ENCODE measurements at places on chromosomes 4 and X. TPM values are rescaled to one million over a fixed set of nuclear protein-coding genes. Genes with fewer than 3 reads are reported as not detected.

DUSP9 gene
- polyA plus RNA-seq, result not detected

MAGEA11 gene
- not detected for polyA plus RNA-seq

SMIM31 gene
- not detected for polyA plus RNA-seq

PTPN13 gene
- not detected for polyA plus RNA-seq

TRMT44 gene
- 18.0 TPM for polyA plus RNA-seq

PPARGC1A gene
- not detected for polyA plus RNA-seq

CTSO gene
- polyA plus RNA-seq, result 32.6 TPM

ALB gene
- polyA plus RNA-seq, result not detected

BLOC1S4 gene
- polyA plus RNA-seq, result 55.9 TPM

PAGE1 gene
- not detected for polyA plus RNA-seq

C4orf50 gene
- polyA plus RNA-seq, result not detected

ARSH gene
- polyA plus RNA-seq, result not detected

CDKL5 gene
- polyA plus RNA-seq, result 0.89 TPM

TLR6 gene
- polyA plus RNA-seq, result 13.6 TPM

SHOX gene
- not detected for polyA plus RNA-seq

CHIC2 gene
- 43.6 TPM for polyA plus RNA-seq

MAOA gene
- polyA plus RNA-seq, result not detected

TGIF2LX gene
- not detected for polyA plus RNA-seq

ASB9 gene
- not detected for polyA plus RNA-seq

ZNF630 gene
- polyA plus RNA-seq, result 4.1 TPM

PGAM4 gene
- polyA plus RNA-seq, result not detected

RRH gene
- polyA plus RNA-seq, result not detected

DSPP gene
- not detected for polyA plus RNA-seq

ODAM gene
- not detected for polyA plus RNA-seq

ITIH6 gene
- polyA plus RNA-seq, result not detected

CXCL10 gene
- polyA plus RNA-seq, result 0.58 TPM

SYP gene
- polyA plus RNA-seq, result 1.1 TPM

TRPC5OS gene
- not detected for polyA plus RNA-seq

TDO2 gene
- polyA plus RNA-seq, result not detected

ODAPH gene
- not detected for polyA plus RNA-seq

CT83 gene
- not detected for polyA plus RNA-seq

DRP2 gene
- polyA plus RNA-seq, result not detected

NKAP gene
- polyA plus RNA-seq, result 5.4 TPM

RBMXL3 gene
- polyA plus RNA-seq, result not detected

CTAG2 gene
- polyA plus RNA-seq, result not detected

CXorf65 gene
- 1.5 TPM for polyA plus RNA-seq

DKK2 gene
- 0.15 TPM for polyA plus RNA-seq

KCND1 gene
- 0.13 TPM for polyA plus RNA-seq

CT47C1 gene
- polyA plus RNA-seq, result not detected

PITX2 gene
- polyA plus RNA-seq, result not detected

ACSL1 gene
- polyA plus RNA-seq, result 9.2 TPM

MEPE gene
- polyA plus RNA-seq, result not detected

PLA2G12A gene
- 32.8 TPM for polyA plus RNA-seq

PDCL2 gene
- polyA plus RNA-seq, result not detected

ITGB1BP2 gene
- polyA plus RNA-seq, result not detected

HOPX gene
- polyA plus RNA-seq, result 84.2 TPM

FAT4 gene
- polyA plus RNA-seq, result not detected

POU4F2 gene
- not detected for polyA plus RNA-seq

TMPRSS11B gene
- polyA plus RNA-seq, result not detected

MAGEE2 gene
- polyA plus RNA-seq, result not detected

TASL gene
- 39.3 TPM for polyA plus RNA-seq

AMOT gene
- 3.3 TPM for polyA plus RNA-seq

TXK gene
- 3.4 TPM for polyA plus RNA-seq

TRIM61 gene
- polyA plus RNA-seq, result 1.9 TPM

LAGE3 gene
- polyA plus RNA-seq, result 51.7 TPM

TRAM1L1 gene
- polyA plus RNA-seq, result not detected

STOX2 gene
- not detected for polyA plus RNA-seq

RGN gene
- polyA plus RNA-seq, result not detected

ZAR1 gene
- polyA plus RNA-seq, result not detected
